ENCODE measurements at places on chromosomes 12 and 14.
A peak's percentile ranks its signal among the peaks of the same experiment; 100 is the strongest.

DNA sequence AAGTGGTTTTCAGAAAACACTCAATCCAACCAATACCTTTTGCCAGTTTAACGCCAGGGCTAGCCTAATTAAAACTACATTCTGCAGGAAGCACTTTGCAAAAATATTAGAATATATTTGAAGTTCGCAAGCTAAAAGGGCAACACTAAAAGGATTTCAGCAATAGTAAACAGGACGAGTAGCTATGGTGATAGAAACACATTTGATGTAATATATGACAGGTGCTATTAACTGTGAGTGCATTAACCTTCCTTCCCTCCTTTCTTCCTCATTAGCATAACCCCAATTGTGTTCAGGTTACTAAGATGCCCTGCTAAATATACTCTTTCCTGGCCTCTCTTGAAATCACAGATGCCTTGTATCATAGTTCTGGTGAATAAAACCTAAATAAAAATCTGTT lies 85.6 kb upstream of the TMCC3 start:
- no peak for DNase-seq

DNA sequence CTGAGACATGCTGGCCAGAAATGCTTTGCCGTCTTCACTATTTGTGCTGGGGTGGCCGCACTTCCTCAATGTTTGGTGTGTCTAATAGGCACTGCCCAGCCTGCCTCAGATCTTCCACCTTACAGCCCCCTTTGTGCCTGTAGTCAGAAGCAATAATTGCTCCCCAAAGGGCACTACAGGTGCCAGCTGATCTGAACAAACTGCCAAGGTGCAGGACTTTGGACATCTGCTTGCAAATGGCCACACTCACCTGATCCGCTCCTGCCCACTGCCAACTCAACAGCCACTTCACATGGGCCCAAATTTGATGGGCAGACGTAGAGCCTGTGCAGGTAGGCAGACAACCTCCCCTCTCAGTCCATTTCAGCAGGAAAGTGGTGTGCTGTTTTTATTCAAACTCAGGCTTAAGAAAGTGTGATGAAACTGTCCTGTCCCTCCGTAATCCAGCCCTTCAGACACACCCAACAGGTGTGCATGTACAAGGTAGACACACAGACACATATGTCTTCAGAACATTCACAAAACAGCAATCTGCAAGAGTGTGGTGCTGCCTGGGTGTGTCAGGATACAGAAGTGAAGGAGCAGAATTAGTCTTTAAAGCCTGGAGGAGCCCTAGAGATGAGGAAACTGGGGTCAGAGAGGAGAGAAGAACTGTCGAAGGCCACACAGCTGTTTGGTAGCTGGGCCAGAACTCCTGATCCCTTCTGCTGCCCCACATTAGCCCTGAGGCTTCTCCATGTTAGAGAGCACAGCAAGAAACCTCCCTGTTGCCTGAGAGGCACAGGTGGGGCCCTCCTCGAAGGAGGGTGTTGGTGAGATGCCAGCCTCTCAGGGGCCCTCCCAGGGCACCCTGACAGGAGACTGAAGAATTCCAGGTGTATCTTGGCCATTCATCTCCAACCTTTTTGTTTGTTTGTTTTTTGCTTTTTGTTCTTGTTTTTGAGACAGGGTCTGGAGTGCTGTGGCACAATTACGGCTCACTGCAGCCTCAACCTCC lies 4.4 kb upstream of the KRT75 start:
- DNase-seq = no peak

GRCh38 chr14:28321475-28322244 lies 444.9 kb upstream of the FOXG1 start:
- DNase-seq = no peak

DNA sequence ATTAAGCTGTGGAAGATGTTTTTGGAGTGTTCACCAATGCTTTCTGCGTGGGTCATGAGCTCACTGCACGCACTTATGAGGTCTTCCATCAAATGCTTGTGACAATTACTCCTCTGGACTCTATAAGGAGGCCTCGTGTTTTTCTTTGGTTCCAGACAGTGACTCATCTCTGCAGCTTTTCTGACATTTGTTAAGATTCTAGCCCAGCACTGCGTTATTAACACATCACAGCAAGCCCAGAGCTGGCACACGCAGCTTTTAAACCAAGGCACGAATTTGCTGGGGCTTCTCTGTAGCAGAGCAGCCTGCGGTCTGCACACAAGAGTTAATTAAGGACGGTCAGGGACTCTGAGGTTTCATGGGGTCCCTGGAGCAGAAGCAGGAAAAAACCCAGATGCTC lies 16.9 kb downstream of the MEG3 start:
- no peak for DNase-seq

DNA sequence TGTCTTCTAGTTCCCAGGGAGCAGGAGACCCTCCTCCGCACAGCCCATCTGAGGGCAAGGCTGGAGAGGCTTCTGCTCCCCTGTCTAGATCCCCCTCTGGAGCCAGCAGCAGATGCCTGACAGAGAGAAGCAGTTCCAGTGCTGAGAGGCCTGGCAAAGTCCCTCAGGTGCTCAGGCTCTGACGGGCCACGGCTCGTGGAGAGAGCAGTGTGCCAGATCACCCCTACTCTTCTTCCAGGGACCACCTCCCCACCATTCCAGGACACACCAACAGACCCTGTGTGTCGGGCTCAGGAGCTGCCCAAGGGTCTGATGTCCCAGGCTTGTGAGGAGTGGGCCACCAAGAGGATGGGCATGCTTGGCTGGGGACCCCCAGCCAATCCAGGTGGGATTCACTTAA lies 22.5 kb upstream of the C14orf180 start:
- DNase-seq = no peak

- DNase-seq = no peak
Measured at GRCh38 chr14:74403619-74404417, 22.2 kb downstream of the SYNDIG1L start.

DNA sequence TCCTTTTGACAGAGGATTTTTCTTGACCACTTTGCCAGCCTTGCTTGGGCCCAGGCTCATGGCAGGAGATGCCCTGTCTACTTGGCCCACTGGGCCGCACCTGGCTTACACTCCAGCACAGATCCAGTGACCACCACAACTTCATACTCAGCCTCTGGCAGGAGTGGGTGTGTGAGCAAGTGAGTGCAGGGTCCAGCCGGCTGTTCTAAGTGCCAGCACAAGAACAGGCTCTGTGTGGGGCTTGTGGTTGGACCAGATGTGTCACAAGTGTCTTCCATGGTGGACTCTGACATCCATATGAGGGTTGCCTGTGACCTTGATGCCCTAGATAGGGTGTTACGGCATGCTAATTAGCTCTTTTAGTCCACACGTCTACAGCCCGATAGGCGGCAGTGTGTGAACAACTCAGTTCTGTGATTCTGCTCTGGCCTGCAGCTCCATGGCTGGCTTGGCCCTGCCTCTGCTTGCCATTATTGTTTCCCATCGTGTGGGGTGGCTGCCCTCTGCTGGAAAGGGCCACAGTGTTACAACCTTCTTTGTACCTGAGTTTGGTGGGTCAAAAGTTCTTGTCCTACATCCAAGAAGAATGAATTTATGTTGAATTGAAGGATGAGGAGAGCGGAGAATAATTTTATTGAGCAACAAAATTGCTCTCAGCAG lies 1089.1 kb downstream of the SLC6A15 start:
- DNase-seq = peak; percentile 87

GRCh38 chr14:22174412-22175277 lies 414.4 kb downstream of the DAD1 start:
- DNase-seq = no peak

DNA sequence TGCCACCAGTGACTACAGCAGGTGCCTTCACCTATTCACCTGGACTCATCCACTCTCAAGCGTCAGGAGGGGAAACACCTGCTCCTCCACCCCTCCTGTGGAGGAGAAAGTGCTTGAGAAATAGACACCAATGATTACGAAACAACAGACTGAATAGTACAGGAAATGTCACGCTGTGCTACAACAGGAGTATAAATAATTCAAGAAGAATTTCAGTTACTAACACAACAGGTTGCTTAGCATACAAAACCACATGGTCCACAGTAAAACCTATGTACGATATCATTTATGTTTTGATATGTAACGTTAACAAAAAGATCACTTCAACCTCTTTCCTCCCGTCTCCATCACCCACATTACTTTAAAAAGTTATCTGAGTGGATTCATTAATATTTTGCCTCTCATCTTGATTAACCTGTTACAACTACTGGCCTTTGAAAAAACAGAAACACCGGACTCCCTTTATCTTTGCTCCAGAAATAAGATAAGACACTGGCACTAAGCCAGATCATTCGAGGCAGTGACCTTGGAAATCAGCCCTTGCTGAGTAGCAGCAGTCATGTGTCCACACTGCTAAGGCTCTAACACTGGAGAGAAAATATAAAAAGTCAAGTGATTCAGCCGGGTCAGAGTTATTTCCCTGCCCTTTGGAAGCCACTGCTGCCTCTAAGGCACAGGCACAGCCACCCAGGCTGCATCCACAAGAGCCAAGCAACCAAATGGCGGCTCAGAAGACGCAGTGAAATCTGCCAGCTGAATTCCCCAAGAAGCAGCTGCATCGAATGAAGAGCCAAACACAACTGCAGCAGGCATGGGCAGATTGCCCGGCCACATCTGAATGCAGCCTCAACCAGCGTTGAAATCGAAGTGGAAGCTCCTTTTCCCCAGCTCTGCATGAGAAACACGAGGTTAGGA lies 40.9 kb downstream of the NT5DC3 start:
- peak; percentile 85 for DNase-seq

DNA sequence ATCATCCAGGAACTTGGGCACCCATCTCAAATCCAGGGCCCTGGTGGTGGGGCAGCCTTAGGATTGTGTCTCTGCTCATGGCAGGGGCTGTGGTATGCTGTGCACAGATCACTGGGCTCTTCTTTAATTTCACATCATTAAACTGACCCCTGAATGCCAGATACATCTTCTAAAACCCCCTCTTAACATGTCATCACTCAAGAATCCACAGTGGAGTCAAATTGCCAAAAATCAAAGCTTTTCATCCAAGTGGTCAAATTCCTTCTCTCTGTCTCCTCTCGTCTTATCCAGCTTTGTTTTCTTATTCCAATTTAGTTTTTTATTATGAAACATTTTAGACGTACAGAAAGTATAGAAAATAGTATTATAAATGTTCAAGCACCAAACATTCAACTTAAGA lies 97.5 kb downstream of the ADCK1 start:
- no peak for DNase-seq

- no peak for DNase-seq
Measured at GRCh38 chr12:94767956-94768355, 117.6 kb upstream of the TMCC3 start.

- DNase-seq = peak; percentile 34
Measured at GRCh38 chr12:25590011-25590721, 37.1 kb upstream of the LMNTD1 start.

DNA sequence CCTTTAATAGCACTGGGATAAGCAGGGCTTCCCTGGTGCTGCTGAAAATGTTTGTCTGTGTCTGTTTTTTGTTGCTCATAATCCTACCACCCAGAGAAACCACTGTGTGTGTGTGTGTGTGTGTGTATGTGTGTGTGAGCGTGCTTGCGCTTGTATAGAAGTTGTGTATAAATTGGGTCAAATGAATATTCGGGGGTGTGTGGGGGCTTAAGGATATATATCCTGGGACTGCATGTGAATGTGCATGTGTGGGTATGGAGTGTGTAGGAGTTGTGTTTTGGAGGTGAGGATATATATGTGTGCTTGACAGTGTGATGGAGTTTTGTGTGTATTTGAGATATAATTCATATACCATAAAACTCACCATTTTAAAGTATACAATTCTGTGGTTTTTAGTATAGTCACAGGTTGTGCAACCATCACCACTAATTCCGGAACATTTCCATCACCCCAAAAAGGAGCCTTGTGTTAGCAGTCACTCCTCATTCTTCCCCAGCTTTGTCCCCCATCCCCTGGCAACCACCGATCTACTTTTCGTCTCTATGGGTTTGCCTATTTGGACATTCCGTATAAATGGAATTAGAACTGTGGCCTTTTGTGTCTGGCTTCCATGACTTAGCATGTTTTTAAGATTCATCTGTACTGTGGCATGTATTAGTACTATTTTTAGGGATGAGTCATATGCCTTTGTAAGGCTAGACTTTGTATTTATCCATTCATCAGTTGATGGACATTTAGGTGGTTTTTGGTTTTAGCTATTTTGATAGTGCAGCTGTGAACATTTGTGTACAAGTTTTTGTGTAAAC lies 25.6 kb downstream of the TCTN1 start:
- peak; percentile 79 for DNase-seq

DNA sequence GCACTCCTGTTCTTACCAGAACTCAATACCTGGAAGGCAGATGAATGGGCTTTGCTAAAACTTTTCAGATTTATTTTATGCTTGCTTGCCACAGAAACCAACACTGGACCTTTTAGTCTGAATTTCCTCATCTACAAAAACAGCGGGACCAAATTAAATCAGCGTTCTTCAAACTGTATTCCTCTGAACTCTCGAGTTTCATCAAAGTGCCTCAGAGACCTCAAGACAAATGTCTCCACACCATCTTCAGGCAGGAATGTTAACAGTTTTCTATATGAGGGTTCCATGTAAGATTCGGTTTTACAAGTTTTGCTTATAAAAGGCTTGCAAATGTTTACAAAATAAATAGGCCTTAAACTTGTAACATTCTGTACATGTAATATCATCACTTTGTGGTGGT lies 74.6 kb downstream of the MED13L start:
- DNase-seq = no peak

DNA sequence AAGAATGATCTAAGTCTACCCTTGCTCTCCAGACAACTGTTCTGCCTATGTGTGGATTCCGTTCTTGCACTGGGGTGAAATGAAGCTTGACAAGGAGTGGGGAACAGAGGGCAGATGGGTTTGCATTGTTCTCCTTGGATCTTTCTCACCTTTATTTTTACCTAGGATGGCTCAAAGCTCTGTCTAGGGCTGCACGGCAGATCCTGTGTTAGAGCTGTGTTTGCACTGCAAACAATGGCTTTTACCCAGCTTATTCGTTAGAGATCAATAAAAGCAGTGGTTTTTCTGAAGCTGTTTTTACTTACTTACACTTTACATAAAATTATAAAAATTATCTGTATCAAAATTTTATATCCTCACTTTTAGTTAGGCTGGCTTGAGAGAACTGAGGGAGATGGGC lies 105.1 kb downstream of the LRIG3 start:
- no peak for DNase-seq

DNA sequence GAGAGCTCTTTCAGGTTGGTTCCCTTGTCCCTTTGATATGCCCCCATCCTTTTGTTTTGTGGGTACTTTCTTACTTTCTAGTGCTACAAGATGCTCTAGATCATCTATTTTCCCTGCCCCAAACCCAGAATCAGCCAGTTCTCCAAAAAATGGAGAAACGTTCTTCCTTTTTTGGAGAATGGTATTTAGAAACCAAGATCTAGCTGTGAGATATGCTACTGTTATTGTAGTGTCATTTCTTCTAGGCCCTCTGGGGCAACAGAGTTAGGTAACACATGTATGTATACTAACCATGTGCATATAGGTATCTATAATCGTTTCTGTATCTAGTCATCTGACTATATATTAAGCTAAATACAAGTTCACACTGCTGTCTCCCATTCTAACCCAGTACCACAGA lies 6.9 kb upstream of the IGFBP6 start:
- DNase-seq = no peak

GRCh38 chr14:37709419-37710195 lies 114.2 kb downstream of the TTC6 start:
- peak; percentile 2 for DNase-seq

Data from NB4 (cell line).